ENCODE measurements at places on chromosomes 13 and 19. TPM values are rescaled to one million over a fixed set of nuclear protein-coding genes. Genes with fewer than 3 reads are reported as not detected.

- no peak for DNase-seq
Observed at GRCh38 chr13:99847318-99847750, 124.2 kb downstream of the ZIC5 start.

DNA sequence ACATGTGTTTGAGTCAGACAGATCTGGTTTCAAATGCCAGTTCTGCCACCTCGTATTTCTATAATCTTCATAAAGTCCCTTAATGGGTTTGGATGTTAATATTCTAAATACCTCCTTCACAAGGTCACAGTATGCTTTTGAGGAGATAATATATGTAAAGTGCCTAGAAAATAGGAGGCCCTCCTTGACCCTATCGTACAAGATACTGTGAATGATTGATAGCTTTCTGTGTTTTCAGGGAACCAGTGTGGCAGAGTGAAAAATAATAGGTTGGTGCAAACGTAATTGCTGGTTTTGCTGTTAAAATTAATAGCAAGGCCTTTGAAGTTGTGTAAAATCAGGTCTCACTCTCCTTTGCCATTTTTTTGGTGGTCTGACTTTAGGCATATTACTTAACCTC, 77.5 kb upstream of the SCEL start:
- no peak for DNase-seq

Gene ZNF600
- 12.6 TPM for total RNA-seq

GRCh38 chr13:45446181-45446580, 18.6 kb upstream of the COG3 start:
- no peak for DNase-seq

Gene RASIP1
- 16.8 TPM for total RNA-seq

Gene RXFP2
- 0.44 TPM for total RNA-seq

- no peak for DNase-seq
Observed at GRCh38 chr13:88086577-88086976, 415.4 kb downstream of the SLITRK5 start.

Gene CCDC169
- total RNA-seq, result 0.49 TPM

DNA sequence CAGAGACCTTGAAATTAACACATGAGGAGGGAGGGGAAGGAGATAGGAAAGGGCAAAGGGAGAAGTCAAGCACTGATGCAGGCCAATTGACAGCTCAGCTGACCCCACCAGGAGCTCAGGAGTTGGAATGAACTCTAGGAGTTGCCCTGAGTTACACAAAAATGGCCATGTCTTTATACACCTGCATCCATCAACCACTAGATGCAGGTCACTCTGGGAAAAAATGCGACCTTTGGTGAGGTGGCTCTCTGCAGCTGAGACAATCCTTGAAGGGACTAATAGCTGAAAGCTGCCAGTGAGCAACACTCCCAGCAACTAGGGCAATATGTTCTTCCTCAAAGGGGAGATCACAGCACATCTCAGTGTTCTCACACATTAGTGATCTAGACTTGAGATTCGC, 222.8 kb downstream of the RBM26 start:
- no peak for DNase-seq

Gene OR7D2
- not detected for total RNA-seq

DNA sequence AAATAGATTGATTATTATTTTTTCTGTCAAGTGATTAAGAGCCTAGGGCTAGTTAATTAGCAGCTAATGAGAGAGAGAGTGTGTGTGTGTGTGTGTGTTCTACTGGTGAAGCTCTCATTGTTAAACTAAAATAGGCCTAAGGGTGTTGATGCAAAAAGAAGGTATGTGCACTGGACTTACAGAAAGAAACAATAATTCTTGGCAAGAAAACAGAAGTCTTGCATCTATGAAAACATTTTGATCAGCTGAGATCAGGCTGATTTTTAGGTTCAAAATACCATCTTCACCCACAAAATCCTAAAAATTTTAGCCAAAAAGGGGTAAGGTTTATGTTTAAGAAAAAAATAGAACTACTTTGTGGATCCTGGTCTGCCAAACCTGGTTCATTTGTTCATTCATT, 106.5 kb downstream of the POSTN start:
- no peak for DNase-seq

GRCh38 chr13:112506046-112506445, 81.9 kb downstream of the TUBGCP3 start:
- DNase-seq, result no peak

- DNase-seq, result peak; percentile 93
Observed at GRCh38 chr19:10593820-10594637, 6.9 kb upstream of the AP1M2 start.

GRCh38 chr13:77325371-77325980, 1.4 kb downstream of the MYCBP2 start:
- no peak for DNase-seq

Gene NKG7
- total RNA-seq, result not detected

Gene PSG4
- 21.8 TPM for total RNA-seq

- DNase-seq, result peak; percentile 91
Observed at GRCh38 chr13:98484289-98485219, 92.4 kb downstream of the STK24 start.

DNA sequence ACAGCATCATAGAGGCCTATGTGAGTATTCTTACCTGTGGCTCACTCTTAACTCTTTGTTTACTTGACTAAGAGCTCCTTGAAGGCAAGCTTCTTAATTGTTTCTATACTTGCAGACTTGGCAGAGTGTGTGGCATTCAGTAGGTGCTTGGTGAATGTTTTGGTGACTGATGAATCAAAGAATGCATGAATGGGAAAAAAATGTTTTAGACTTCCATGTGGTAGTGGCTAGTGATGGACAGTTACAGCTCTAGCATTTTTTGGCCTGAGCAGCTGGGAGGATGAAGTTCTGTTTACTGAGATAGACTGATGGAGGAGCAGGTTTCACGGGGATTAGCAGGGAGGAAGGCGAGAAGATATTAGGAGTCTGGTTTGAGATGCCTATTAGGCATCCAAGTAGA, 13.6 kb downstream of the HAS1 start:
- DNase-seq, result no peak

- DNase-seq, result no peak
Observed at GRCh38 chr13:23039266-23039935, 141.4 kb upstream of the SGCG start.

DNA sequence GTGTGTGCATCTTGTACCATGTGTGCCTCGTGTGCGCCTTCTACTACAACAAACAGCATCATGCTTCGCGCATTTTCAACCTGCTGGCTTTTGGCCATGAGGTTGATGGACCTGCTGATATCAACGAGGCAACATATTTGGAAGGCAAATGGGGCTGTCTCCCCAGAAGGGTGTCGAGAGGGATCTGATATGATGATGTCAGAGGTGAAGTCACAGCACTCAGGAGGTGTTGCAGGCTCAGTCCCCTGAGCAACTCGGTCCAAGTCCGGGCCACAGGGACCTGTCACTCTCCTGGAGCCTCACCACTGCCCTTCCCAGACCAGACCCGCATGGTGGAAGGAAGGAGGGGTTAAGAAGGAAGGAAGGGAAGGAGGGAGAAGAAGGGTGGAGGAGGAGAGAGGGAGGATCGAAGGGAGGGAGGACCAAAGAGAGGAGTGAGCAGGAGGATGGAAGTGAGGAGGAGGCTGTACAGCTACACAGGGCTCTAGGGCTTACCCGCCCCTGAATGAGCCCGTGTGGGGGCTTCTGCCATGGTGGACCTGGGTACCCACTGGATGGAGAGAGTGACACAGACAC, 6.7 kb upstream of the C13orf46 start:
- DNase-seq, result no peak

GRCh38 chr19:49145573-49146407, 9.4 kb downstream of the HRC start:
- DNase-seq, result no peak

- DNase-seq, result no peak
Observed at GRCh38 chr13:35475960-35476943, at the start of gene MAB21L1. MAB21L1 (minus strand) TSS chr13:35476689; CDS start chr13:35476138, 551 bp downstream.
